Right ventricle myocardium inferior (tissue), 1 donor: ENCODE measurements at places on chromosomes 6 and 20. TPM values are rescaled to one million over a fixed set of nuclear protein-coding genes. Genes with fewer than 3 reads are reported as not detected.

Gene BPI
- total RNA-seq: not detected

Gene UST
- total RNA-seq: 4.4 TPM

DNA sequence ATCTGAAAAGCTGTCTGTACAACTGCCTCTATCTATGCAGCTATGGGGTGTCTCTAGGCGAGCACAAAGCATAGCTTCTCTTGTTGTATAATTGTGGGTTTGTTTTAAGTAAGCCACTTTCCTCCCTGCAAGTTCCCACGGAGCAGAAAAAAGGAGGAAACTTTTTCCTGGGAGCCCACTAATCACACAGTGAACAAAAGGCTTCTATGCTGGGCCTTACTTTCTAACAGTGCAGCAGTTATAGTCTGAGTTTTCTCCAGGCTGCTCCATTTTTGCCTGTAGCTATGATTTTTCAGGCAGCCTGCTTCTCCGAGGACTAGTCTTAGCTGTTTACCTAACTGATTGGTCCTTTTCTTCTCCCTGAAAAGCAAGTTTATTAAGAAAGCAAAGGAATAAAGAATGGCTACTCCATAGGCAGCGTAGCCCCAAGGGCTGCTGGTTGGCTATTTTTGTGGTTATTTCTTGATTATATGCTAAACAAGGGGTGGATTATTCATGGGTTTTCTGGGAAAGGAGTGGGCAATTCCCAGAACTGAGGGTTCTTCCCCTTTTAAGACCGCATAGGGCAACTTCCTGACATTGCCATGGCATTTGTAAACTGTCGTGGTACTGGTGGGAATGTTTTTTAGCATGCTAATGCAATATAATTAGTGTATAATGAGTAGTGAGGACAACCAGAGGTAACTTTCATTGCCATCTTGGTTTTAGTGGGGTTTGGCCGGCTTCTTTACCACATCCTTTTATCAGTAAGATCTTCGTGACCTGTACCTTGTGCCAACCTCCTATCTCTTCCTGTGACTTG lies 84.3 kb downstream of the OPRM1 start:
- no peak for DNase-seq

- DNase-seq: no peak
Observed at GRCh38 chr6:33124525-33124901, 48.7 kb downstream of the HLA-DPB1 start.

DNA sequence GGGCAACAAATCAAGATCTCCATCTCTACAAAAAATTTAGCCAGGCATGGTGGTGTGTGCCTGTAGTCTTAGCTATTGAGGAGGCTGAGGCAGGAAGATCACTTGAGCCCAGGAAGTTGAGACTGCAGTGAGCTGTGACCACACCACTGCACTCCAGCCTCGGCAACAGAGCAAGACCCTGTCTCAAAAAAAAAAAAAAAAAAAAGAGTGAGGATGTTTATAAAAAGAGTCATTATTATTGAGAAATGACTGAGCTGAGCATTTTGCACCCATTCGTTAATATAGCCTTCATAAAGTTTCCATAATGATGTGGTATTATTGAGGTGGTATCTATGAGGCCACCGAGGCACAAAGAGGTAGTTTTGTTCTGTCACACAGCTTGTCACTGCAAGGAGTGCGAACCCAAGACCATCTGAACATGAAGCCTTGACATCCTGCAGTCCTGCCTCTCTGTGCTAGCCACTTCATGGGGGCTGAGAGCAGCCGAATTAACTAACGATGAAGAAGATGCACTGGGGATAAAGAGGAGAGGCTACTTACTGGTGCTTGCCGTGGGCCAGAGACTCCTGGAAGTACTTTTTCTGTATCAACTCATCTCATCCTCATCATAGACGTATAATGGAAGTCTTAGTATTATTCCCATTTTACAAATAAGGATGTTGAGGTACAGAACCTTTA lies 175.5 kb downstream of the BCAS1 start:
- no peak for DNase-seq

Gene MTFR2
- total RNA-seq: 0.32 TPM

- DNase-seq: no peak
Observed at GRCh38 chr6:14038467-14039437, 78.8 kb upstream of the CD83 start.

- no peak for DNase-seq
Observed at GRCh38 chr6:36195471-36196112, 952 bp upstream of the BRPF3 start.

DNA sequence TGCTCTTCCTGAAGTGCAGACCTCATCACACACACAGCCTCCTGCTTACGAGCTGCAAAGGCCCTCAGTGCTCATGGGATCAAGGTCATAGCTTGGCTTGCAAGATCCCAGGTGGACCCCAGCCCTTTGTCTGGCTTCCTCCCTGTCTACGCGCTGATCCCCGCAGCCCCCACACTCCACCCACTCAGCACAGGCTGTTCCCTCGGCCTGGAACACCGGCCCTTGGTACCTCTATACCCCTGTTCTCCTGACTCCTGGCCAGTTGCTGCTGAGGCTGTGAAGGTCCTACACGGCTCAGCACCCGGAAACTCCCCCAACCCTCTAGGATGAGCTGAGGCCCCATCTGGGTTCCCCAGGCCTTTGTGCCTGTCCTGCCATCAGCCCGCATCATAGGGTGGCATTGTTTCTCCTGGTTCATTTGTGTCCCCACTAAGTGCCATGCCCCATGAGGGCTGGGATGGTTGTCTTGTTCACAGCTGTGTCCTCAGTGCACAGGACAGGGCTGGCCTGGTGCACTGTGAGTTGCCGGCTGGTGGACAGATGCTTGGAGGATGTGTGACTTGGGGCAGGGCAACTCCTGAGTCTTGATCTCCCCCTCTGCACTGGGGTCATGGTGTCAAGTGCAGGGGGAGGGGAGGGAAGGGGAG lies 57.0 kb downstream of the ADNP start:
- no peak for DNase-seq

DNA sequence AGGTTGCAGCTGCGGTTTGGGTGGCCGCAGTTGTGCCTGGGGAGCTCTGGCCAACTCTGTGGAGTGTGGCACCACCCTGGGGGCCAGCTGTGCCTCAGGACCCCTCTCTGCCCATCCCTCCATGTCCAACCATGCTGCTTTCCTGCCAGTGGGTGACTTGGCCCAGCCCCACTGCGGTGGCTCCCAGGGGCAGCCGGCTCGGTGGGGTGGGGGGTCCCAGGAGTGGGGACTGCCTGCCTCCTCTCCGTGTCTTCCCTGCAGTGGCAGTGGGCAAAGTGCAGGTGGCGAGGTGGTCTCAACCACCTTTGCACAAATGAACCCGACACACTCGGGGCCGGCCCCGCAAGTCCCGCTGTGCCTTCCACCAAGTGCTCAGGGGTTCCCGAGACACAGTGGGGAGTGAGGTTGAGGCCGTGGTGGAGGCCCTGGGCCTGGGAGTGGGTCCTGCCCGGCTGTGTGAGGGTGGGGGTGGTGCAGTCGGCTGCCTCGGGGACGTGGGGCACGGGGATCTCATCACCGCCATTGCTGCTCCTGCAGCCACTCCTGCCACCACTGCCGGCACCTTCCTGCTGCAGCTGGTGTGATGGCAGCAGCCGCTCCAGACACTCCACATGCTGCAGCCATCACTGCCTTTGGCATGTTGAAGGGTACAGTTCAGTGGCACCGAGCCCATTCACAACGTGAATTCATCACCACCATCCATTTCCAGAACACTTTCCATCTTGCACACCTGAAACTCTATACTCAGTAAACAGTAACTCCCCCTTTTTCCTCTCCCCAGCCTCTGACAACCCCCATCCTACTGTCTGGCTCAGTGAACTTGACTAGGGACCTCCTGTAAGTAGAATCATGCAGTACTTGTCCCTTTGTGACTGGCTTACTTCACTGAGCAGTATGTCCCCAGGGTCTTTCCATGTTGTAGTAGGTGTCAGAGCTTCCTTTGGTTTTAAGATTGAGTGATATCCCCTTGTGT lies 10.7 kb upstream of the SLCO4A1 start:
- peak; percentile 42 for DNase-seq

GRCh38 chr20:63508072-63508768 lies 9.3 kb upstream of the EEF1A2 start:
- DNase-seq: peak; percentile 40

DNA sequence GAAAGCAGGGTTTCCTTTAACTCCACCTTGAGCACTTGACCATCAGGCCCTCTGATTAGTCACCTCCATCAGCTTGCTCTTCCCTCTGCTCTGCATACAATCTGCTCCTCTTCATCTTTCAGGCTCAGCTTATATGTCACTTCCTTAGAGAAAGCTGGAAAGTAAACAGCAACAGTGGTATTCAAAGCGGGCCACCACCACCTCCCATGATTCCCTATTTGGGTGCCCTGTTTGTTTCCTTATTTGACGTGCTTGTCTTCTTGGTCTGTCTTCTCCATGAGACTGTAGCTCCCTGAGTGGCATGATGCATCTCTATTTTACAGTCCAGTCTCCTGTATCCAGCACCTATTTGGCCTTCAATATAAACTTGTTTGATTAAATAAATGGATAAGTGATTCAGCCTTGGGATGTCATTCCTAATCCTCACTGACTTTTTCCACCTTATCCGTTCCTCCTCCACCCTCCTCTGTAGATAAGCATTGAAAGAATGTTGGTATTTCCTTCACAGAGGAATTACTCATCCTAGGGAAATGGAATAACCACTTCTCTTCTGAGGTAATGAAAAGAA lies 102.8 kb upstream of the SGK1 start:
- DNase-seq: no peak

GRCh38 chr6:122669418-122669817 lies 59.2 kb downstream of the PKIB start:
- no peak for DNase-seq

DNA sequence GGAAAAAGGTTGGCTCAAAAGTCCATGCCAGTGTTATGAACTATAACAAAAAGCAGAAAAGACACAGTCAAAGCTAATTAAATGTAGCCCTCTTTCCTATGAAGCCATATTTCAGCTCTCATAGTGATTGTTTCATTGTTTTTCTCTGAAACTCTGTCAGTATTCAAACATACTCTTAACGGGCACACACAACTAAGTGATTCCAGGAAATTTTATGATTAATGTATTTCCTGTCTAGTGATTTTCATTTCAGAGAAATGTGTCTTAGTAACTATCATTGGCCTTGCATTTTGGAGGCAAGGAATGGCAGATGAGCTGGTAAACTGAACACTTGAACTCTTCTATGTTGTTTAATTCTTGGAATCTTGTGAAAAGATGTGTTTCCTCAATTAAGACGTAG lies 68.0 kb downstream of the CLVS2 start:
- no peak for DNase-seq

Gene ATP6V1G2
- 2.2 TPM for total RNA-seq

GRCh38 chr6:170124150-170124549 lies 166.7 kb downstream of the DLL1 start:
- no peak for DNase-seq
